ENCODE measurements at places on chromosomes 3 and 15.

GRCh38 chr3:59444294-59444671 is 394.5 kb upstream of the CFAP20DC start:
- no peak for DNase-seq

DNA sequence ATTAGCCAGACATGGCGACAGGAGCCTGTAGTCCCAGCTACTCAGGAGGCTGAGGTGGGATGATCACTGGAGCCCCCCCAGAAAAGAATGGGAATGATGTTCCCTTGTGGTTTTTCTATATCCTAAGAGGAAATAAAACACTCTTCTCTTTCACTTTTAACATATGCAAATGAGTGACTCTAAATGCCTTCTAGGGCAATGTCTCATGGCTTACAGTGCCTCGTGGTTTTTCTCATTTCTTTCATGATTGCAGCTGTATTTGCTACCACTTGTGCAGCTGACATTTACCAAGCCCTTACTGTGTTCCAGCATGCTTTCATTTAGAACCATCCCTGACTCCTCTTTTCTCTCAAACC is 26.4 kb downstream of the STOML1 start:
- DNase-seq = no peak

GRCh38 chr15:100516643-100517512 is 11.9 kb downstream of the CERS3 start:
- DNase-seq = peak; percentile 3

GRCh38 chr3:18891641-18892040 is 256.7 kb upstream of the KCNH8 start:
- no peak for DNase-seq

- no peak for DNase-seq
These were observed 79.0 kb upstream of the C3orf49 start for GRCh38 chr3:63740116-63740515.

DNA sequence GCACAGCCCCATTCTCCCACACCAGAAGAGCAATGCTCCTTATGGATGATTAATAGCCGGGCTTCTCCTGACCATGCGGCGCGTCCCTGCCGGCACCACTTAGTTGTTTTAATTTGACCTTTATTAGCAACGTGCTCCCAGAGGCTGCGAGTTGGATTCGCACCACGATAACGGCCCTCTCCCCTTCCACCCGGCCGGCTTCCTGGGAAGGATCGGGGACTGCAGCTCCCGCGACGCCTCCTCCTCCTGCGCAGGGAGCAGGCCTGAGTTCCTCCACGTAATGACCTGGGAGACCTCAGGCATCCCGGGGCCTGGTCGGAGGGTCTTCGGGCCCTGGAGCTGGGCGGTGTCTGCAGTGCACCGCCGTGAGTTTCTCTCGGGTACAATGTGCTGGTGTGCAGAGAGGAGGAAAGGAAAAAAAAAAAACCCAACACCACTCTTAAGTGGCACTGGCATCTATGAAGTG is 243.3 kb upstream of the TOPAZ1 start:
- DNase-seq = no peak

- DNase-seq = no peak
These were observed 38.2 kb downstream of the TRANK1 start for GRCh38 chr3:36906504-36907149.

DNA sequence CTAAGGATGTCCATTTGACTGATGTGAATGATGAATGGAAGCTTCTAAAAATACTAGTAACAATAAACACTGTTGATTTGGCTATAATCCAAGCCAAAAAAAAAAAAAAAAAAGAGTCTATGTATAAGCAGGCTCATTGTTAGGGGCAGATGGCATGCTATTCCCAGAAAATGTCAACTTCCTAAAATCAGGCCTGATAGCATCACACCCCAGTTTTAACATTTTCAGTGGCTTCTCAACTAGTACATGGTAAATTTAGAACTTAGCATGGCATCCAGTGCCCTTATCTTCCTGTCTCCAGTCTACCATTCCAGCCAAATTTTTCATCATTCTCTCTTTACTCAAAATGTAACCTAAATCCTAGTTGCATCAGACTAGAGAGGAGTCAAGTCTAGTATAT is 288.2 kb upstream of the ZNF385D start:
- DNase-seq = no peak

- DNase-seq = no peak
These were observed 52.4 kb upstream of the CMTM8 start for GRCh38 chr3:32186097-32186496.

GRCh38 chr3:108180194-108180593 is 42.0 kb downstream of the IFT57 start:
- no peak for DNase-seq

DNA sequence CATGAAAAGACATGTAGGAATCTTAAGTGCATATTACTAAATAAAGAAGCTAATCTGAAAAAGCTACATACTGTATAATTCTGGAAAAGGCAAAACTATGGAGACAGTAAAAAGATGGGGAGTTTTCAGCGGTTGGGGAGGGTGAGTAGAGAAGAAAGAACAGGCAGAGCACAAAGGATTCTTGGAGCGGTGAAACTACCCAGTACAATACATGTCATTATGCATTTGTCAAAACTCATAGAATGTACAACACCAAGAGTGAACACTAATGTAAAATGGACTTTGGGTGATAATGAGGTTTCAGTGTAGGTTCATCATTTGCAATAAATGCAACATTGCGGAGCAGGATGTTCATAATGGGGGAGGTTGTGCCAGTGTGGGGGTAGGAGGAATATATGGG is 45.5 kb upstream of the CMSS1 start:
- no peak for DNase-seq

DNA sequence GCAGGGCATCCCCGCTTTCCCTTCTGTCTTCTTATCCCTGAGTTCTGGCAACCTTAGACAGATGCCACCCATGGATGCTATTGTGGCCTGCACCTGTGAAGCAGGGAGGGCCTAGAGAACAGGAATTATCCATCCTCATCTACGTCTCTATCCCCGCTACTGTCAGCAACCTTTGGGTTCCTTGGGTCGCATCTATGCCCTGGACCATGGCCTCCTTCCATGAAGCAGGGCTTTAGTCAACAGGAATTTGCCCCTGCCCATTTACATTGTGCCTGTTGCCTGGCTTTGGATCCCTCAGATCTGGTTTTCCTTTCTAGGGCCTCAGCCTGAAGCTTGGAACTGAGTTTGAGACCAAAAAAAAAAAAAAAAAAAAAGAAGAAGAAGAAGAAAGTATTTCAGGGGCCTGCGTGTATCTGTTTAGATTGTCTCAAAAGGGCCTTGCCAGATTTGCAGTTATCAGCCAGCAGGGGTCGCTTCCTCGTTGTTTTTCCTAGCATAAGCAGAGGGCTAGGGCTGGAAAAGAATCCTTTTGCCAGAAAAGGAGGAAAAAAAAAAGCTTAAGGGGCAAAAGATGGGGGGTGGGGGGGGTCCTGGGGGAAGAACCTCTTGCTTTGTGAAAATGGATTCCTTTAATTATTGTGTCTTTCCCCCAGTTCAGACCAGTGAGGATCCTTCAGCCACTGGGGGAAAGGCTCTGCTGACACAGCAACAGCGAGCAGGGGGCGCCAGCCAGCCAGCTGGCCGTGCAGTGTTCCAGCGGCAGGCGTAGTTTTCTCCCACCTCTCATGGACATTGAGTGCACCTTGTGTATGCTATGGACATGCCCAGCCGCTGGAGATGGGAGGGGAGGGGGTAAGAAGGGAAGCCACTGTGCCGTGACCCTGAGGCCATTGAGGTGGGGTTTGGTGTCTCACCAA is 65.7 kb upstream of the ALDH1L1 start:
- DNase-seq = peak; percentile 12

DNA sequence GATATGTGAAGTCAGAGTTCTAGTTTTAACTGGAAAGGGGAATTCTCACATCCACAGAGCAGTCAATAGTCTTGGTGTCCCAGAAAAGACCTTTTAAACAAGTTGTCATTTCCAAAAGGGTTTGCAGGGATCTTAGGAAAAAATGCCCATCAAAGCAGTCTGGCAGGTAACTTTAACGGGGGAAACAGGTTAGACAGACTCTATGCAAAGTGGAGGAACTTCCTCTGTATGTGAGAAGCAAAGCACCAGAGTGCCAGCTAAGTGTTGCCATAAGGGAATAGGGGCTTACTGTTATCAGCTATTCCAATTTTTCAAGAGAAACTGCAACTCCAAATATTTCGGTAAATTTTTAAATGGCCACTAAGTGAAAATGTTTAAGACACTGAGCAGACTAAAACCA is 307.9 kb upstream of the MDFIC2 start:
- no peak for DNase-seq

DNA sequence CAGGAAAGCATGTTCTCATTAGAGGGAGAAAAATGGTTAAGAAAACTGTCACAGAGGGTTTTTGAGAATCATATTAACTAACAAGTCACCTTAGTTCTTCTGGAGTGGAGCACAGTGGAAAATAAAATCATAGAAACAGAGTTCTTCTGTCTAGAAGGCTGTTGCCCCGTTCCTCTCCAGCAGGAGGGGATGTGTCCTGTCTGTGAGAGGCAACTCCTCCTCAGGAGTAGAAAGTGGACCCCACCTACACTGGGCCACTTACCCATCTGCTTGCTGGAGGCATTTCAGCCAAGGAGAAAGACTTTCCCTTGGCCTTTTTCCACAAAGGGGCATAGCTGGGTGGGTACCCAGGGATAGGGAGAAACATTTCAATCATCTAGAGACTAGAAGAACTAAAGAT is 106.6 kb downstream of the SSR3 start:
- no peak for DNase-seq

DNA sequence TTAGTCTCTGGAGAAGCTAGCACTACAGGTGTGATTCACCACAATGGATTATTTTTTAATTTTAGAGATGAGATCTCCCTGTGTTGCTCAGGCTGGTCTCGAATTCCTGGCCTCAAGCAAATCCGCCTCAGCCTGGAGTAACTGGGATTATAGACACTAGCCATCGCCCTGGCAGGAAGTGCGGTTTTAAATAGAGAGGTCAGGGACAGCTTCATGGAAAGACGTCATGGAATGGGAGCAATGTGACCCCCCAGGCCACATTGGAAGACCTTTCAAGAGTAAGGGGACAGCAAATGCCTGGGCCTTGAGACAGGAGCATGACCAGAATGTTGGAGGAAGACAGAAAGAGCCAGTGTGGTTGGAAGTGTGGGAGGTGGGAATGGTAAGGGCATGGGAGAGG is 2.2 kb upstream of the ISG20 start:
- DNase-seq = no peak

- DNase-seq = no peak
These were observed 95.3 kb downstream of the AKAP13 start for GRCh38 chr15:85475711-85476110.

GRCh38 chr3:117628823-117629291 is 919.3 kb downstream of the TUSC7 start:
- DNase-seq = peak; percentile 98

- no peak for DNase-seq
These were observed 2.5 kb upstream of the HACD2 start for GRCh38 chr3:123587401-123587800.

DNA sequence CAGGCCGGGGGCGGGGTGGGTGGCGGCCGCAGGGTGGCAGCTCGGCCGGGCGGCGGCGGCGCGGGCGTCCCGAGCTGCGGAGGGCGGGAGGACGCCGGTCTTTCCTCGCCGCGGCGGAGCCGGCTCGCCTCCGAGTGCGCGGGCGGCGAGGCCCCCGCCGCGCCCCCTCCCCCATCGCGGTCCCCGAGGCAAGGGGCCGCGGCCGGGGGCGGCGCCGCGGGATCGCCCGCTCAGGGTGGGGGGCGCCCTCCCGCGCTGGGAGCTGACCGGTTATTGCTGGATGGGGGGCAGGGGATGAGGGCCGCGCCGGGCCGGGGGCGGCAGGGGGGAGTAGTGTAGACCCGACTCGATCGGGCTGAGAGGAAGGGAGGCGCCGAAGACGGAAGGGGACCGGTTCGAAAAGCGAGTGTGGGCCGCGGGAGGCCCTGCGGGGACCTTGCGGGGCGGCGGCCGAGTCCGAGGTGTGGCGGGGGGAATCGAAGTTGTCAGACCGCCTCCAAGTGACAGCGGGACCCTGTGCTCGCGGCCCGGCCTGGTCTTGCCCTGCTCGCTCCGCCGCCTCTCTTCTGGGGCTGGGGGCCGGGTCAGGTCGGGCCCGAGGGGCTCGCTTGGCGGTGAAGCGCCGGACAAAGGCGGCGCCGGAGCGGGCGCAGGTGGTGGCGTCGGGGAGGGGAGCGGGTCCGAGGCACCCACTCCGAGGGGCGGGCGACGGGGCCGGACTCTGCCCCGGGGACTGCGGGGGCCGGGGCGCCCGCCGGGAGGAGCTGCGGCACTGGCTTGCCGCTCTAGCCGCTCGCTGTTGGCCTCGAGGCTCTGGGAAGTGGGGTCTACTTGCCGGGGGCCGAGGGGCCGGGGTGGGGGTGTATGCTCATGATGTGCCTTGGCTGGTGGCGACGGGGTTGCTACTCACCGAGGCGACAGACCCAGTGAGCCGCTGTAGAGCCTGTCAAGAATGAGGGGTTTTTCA is 1.1 kb downstream of the BAHD1 start:
- DNase-seq = no peak

DNA sequence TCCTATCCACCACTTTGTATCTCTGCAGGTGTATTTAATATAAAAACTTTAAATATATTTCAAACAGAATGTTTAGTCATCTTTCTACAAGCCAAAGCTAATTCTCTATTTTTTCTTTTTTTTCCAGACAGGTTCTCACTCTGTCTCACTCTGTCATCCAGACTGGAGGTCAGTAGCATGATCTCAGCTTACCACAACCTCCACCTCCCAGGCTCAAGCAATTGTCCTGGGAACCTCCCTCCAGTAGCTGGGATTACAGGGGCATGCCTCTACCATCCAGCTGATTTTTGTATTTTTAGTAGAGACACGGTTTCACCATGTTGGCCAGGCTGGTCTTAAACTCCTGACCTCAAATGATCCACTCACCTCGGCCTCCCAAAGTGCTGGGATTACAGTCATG is 202.6 kb downstream of the VGLL3 start:
- no peak for DNase-seq

DNA sequence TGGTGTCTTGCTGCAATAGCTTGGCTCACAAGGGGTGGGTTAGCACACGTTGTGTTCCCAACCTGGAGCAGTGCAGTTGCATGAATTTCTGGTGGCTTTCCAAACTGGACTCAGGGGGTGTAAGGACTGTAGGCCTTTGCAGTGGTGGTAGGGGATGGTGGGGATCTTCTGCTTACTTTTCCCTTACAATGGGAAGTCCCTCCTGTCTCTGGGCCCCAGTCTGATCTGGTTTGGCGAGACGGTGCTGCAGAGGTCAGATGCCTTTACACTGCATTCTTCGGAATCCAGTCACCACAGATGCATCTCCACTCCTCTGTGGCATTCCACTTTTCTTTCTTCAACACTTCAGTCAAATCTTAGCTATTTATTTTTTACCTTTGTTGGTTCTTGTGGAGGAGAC is 132.1 kb downstream of the DOCK3 start:
- no peak for DNase-seq
